ENCODE measurements at places on chromosomes 5 and 9.

GRCh38 chr9:136753371-136754058 is 4.5 kb downstream of the LCN8 start:
- no peak for DNase-seq

DNA sequence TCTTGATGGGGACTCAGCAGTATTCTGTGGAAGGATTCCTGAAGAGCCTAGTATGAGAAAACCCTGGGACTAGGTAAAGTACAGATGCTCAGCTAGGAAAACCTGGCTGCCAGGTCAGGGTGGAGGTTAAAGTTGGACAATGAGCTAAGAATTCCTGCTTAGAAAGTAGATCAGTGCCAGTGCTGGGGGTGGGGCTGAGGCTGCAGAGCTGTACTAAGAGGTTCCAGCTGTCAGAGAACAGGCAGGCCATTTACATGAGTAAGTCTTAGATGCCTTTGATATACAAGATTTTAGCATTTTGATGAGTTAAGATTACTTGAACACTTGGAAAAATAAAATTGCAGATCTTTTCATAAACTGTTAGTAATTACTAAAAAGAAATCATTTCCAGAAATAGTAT is 332.3 kb upstream of the NUDT12 start:
- no peak for DNase-seq

DNA sequence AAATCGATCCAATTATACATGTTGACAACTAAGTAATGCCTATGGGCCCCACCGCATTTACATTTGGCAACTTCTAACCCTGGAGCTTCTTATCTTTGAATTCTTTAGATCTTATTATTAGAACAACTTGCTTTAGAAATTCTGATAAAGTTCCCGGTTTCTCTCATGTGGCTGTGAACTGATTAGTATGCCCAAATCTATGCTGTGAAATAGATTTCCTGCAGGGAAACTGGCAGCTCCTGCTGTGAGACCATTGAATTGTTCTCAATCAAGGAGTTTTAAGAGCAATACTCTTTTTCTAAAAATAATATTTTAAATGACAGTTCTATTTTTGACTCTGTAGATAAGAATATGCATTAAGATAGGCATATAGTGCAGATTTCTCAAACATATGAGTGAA is 177.5 kb downstream of the GABRB2 start:
- DNase-seq = no peak

DNA sequence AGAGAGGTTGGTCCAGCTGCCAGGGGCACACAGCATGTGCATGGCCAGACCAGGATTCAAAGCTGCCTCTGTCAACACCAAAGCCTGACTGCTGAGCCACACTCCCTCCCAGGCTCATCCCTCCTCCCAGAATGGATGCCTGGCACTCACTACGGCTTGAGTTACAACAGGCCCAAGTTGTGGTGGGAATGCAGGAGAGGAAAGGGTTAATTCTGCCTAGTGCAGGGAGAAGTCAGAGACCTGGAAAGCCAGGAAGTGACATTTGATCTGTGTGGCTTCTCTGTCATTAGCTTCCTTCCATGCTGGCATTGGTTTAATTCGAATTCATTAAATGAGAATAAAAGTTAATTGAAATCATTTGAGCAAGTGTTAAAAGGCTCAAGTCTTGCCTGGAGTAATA is 150.0 kb downstream of the NSG2 start:
- no peak for DNase-seq

DNA sequence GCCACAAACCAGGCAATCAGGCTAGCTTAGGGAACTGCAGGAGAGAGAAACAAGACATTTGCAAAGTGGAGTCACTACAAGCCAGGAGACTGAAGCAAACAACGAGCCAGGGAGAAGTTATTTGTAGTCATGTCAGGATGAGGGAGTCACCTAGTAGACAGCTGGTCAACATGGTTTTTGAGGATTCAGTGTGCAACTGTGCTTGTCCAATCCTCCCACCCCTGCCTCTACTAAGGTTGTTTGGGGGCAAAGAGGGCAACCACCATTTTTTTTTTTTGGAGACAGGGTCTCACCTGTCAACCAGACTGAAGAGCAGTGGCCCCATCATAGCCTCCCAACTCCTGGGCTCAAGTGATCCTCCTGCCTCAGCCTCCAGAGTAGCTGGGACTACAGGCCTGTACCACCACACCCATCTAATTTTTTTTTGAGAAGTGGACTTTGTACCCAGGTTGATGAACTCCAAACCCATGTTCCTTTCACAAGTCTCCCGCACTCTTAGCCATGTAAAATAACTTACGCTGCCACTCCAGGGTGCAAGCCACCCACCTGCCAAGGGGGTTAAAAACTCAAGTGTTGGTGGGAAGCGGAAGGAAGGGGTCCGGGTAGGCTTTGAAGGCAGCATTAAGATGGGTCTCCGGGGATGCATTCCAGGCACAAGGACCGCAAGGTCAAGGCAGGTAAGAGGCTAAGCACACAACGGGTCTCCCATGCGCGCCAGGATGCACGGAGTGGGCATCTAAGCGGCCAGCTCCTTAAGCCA is 995 bp downstream of the RPL35 start:
- DNase-seq = no peak

GRCh38 chr9:134775081-134775951 is 105.3 kb upstream of the FCN2 start:
- DNase-seq = no peak

- DNase-seq = no peak
Measured at GRCh38 chr5:54691656-54692055, 174.1 kb downstream of the SNX18 start.

GRCh38 chr9:72315089-72315509 is 49.9 kb downstream of the ZFAND5 start:
- no peak for DNase-seq

DNA sequence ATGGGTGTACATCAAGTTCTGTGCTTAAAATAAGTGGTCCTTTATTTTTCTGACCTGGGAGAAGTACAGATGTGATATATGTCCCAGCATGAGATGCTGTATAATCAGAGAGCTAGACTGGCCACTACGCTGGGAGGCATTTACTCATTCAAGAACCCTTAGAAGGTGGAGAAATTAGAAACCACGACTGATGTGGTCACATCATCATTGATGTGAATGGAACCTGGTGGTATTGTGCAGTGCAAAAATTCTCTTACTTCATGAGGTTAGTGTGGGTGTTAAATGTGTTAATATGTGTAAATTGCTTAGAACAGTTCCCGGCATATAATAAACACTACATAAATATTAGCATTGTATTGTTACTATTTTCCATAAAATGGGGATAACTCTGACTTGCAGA is 69.5 kb upstream of the CKMT2 start:
- no peak for DNase-seq

- DNase-seq = no peak
Measured at GRCh38 chr9:4299005-4299795, 668 bp downstream of the GLIS3 start.

GRCh38 chr5:76762484-76762883 is 46.6 kb downstream of the F2R start:
- DNase-seq = no peak

DNA sequence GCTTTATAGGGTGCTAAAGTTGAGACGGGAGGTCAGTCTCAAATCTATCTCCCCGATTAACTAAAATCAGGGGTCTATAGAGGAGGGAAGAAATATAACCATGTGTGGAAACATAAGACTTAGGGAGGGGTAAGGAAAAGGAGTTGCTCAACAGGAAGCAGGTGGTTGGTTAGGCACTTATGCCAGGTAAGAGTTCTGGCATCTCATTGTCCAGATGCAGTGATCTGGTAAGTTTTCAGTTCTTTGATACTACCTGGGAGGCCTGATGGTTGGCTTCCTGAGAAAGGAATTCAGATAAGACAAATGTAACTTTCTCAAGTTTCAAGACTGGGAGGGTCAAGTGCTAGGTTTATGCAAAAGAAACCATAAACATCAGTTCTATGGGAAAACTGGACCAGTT is 47.7 kb downstream of the CERT1 start:
- no peak for DNase-seq

DNA sequence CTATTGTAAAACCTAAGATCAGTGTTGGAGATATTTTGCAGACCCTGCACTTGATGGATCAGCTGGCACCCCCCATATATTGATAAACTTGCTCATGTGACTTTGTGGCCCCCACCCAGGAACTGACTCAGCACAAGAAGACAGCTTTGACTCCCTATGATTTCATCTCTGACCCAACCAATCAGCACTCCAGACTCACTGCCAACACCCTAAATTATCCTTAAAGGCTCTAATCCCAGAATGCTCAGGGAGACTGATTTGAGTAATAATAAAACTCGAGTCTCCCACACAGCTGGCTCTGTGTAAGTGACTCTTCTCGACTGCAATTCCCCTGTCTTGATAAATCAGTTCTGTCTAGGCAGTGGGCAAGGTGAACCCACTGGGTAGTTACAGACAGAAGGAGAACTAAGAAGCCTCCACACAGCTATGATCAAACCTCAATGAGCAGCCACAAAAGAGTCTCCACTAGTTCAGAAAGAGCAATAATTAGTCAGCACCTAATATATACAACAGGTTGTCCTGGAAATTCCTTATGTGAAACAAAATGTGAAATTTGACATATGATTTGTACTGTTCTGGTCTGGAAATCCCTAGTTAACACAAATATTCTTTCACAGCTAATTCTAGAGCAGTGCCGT is 52.2 kb downstream of the ACTL7B start:
- no peak for DNase-seq

DNA sequence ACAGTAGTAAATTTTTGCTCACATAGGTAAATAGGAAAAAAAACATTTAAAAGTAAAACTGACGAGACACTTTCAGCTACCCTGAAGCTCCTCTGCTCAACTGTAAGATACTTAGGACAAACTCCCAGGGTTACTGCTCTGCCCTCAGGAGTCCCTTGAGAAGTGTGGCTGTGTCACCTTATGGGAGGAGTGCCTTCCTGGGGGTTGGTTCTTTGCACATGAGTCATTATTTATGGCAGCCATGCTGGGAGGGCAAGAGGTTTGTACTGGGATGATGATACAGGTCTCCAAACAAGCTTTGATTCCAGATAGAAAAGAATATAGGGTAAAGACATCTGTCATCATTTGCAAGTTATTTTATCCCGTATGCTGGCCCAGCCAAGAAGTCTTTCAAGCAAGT is 45.9 kb downstream of the TTC1 start:
- DNase-seq = no peak

- DNase-seq = no peak
Measured at GRCh38 chr9:6811436-6811835, 53.7 kb downstream of the KDM4C start.

GRCh38 chr9:19510907-19511306 is 102.1 kb downstream of the ACER2 start:
- no peak for DNase-seq

DNA sequence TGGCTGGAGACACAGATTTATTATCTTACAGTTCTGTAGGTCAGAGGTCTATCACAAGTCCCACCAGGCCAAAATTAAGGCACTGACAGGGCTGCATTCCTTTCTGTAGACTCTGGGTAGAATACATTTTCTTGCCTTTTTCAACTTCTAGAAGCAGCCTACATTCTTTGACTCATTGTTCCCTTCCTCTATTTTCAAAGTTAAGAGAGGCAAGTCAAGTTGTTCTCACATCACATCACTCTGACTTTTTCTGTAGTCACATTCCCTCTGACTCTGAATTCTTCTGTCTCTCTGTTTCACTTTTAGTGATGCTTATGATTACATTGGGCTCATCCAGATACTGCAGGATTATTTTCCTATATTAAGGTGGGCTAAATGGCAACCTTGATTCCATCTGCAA is 119.0 kb downstream of the MELK start:
- no peak for DNase-seq

DNA sequence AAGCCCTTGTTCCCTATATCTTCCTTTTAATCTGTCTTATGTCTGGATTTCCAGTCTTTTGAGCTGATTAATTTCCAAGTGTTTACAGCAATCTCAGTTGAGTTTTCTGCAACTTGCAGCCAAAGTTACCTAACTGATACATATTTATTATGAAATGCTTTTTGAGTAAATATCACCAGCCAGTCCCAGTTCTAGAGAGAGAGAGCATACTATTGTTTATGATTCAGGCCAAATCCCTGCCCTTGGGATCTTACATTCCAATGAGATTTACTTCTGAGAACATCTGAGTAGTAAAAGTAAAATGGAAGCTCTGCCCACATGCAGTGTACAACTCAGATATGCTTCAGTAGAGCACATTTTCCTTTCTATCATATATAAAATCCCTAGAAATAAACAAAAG is 661.7 kb downstream of the KCTD16 start:
- no peak for DNase-seq

GRCh38 chr5:35518104-35518503 is 99.6 kb upstream of the SPEF2 start:
- no peak for DNase-seq

DNA sequence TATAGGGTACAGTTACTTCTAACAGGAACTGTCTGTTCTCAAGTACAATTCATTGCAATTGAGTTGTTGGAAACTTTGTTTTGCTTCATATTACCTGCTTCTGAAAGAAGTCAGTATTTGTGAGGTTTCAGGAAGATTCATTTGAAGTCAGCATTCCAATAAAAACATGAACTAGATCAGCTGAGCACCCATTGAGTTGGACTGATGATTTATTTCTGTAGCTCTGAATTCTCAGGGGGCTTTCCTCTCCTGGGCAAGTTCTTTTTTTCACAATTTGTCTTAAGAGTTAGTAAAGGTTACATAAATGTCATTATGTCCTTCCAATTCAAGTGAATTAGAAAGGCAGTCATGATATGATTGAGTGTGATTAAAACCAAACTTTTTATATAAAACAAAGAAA is 16.2 kb upstream of the KIF2A start:
- DNase-seq = no peak

DNA sequence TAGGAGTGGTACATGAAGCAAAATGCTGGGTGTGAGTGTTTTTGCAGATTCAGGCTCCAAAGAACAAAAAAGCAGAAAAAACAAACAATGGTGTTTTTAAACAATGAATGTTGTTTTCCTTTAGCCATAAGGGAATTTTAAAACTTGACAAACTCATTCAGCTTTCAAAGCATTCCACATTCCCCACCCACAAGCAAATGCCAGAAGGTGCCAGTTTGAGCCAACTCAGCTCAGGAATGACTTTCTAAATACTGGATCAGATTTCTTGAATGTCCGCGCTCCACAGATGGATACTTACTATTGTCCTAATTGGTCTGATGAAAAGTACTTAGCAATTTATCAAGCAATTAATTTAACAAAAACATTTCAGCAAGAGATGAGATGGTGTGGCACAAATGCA is 12.9 kb upstream of the MOB3B start:
- no peak for DNase-seq

DNA sequence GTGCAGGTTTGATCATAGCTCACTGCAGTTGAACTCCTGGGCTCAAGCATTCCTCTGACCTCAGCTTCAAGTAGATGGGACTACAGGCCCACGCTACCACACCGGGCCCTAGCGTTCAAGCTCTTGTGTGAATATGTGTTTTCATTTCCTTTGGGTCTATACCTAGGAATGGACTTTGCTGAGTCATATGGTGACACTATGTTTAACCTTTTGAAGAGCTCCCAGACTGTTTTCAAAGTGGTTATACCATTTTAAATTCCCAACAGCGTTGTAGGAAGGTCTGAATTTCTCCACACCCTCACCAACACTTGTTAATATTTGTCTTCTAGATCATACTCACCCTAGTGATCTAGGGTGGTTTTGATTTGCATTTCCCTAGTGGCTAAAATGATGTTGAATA is 33.5 kb downstream of the FAF2 start:
- DNase-seq = no peak

- no peak for DNase-seq
Measured at GRCh38 chr9:105064248-105065097, 136.5 kb upstream of the ABCA1 start.

GRCh38 chr9:91839926-91840465 is 110.0 kb downstream of the ROR2 start:
- no peak for DNase-seq

GRCh38 chr9:124743686-124744348 is 27.3 kb downstream of the NR6A1 start:
- DNase-seq = no peak

- no peak for DNase-seq
Measured at GRCh38 chr5:158848634-158849033, 251.1 kb downstream of the EBF1 start.
